ENCODE measurements at places on chromosomes 3 and 15.

- no peak for DNase-seq
These were observed 342.3 kb upstream of the CFAP20DC start for GRCh38 chr3:59392116-59392515.

DNA sequence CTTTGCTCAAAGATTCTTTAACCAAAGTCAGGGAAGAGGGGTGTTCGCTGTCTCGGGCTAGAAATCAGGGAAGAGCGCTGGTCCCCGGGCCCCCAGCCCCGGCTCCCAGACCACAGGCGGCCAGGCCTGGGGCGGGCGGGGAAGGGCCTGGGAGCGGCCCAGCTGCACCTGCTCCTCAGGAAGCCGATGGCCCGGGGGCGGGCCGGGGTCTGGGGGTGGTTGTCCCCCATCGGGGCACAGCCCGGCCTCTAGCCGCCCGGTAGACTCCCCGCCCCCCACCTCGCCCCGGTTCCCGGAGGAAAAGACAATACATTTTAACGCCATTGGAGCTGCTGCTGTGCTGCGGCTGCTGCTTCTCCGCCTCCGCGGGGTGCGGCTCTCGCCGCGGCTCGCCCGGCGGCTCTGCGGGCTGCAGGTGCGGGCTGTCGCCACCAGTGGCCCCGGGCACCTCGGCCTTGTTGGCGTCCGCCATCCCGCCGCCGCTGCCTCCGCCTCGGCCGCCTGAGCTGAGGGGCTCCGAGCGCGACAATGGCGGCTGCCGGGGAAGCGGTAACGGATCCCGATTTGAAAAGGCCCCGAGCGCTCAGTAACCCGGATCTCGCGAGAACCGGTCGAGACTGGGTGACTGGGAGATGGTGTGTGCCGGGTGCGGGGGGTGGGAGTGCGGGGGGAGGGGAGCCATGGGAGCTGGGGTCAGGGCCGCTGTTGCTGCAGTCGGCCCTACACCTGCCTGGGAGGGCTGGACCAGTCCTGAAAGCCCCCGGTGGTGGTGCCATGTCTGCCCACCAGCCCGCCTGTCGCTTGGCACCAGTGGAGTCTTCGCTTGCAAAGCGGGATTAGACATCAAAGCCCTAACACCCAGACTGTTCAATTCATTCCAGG, at the start of gene MYEF2:
TSS of gene MYEF2 (minus strand) at position 530 of the 882 bp plus-strand sequence. CDS start at position 472, 58 bp downstream.
- peak; percentile 55 for DNase-seq

GRCh38 chr15:69758810-69759790, 306.5 kb downstream of the RPLP1 start:
- no peak for DNase-seq

DNA sequence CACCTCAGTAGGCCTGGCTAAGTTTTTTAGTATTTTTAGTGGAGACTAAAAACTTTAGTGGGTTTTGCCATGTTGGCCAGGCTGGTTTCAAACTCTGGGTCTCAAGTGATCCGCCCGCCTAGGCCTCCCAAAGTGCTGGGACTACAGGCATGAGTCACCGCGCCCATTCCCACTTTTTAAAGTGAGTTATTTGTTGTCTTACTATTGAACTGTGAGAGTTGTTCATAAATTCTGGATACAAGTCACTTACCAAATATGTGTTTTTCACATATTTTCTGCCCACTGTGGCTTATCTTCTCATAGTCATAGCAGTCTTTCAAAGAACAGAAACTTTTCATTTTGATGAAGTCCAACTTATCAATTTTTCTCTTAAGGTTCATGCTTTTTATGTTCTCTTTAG, 29.9 kb upstream of the SPSB4 start:
- DNase-seq = no peak

DNA sequence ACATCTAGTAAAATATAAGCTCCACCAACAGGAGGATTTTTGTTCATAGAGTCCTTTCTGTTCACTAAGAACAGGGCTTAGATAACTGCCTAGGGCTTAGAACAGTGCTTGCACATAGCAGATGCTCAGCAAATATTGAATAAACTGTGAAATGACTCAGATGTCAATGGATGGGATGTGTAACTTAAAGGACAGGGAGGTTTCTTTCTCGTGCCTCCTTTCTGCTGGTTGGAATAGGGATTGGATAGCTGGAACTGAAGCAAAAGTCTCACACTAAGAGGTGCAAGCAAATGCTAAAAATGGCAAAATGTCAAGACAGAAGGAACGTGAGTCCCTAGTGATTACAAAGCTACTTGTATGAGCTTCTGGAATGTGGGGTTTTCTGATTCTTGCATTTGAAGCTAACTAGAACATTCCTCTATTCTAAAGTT, 392.8 kb upstream of the WNT5A start:
- no peak for DNase-seq

GRCh38 chr3:71528816-71529215, 54.7 kb downstream of the FOXP1 start:
- no peak for DNase-seq

- no peak for DNase-seq
These were observed 33.5 kb upstream of the MFSD1 start for GRCh38 chr3:158768361-158768787.

DNA sequence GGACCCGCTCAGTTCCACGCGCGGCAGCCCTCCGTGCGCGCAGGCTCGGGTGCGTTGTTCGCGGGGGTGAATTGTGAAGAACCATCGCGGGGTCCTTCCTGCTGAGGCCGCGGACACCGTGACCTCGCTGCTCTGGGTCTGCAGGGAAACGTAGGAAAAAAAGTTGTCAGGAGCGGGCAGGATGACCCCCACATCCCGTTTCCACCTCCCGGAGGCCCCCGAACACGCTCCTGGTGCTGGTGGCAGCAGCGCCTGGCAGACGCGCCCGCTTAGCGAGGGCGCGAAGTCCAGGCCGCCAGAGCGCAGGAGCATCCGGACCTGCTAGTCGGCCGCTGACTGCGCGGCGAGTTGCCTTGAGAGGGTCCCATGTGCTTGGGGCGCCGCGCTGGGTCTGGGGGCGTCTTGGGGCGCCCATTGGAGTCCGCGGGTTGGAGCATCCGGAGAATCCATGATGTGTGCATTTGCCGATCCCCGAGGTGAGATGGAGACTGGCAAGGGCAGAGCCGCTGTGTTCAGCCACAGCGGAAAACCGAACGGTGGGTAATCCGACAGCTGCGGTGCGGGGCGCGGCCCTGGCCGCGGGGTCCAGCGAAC, 520 bp downstream of the GREM1 start:
- DNase-seq = no peak

DNA sequence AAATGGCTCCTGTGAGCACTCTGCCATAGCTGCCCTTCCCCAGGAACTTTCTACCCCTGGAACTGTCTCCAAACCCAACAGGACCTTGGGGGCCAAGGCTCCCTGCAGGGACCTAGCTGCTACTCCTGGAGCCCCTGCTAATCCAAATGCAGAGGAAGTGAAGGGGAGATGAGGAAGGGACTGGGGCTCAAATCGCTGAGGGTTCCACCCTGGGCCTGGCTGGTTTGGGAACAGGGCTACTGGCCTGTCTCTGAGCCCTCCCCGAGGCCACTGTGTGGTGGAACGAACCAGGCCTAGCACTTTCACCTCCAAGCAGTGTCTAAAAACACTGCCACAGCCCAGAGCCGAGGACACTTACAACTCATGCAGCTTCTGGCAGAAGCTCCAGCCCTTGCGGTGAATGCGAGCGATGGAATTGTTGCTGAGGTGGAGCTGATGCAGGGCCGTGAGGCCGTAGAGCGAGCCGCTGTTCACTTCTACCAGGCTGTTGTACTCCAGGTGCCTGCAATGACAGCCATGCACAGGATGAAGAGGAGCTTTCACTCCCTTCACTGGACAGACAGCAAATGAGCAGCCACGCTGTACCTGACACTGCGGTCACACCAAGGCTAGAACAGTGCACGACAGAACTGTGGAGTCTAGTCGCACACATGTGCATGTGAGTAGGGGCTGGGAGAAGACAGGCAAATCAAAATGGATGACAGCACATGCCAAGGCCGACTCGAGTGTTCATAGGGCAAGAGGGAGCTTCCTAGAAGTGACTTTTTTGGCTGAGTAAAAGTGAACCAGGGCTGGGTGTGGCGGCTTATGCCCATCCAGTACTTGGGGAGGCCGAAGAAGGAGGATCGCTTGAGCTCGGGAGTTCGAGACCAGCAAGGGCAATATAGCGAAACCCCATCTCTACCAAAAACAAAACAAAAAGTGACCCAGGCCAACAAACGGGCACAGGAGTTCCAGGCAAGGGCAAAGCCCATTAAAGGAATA, 90.8 kb downstream of the LRIG1 start:
- no peak for DNase-seq
